ENCODE measurements at places on chromosomes 16 and 17. TPM values are rescaled to one million over a fixed set of nuclear protein-coding genes. Genes with fewer than 3 reads are reported as not detected.

GRCh38 chr17:58965221-58965620 lies 141.5 kb downstream of the TRIM37 start:
- DNase-seq = no peak
- H3K4me3 ChIP-seq = no peak overlapping the region
- peaks cover 3% of the 10 kb centered on the region for H3K4me1 ChIP-seq
- H3K36me3 ChIP-seq = no peaks in the 10 kb centered on the region
- H3K27ac ChIP-seq = no peak overlapping the region
- no peaks in the 10 kb centered on the region for H3K27me3 ChIP-seq

DNA sequence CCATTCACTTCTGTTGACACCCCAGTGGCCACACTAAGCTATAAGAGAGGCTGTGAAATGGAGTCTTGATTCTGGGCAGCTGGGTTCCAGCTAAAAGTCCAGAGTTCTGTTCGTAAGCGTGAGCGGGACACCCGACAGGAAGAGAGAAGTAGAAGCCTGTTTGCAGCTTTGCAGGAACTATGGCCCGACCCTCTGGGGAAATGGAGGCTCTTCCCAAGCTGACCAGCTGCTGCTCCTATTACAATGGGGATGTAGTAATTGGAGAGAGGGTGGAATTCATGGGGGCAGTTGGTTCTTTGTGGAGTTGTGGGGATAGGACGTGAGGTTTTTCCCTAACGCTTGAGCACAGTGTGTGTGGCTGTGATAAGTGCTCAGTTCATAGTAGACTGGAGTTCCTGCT lies 28.4 kb downstream of the UBALD1 start:
- H3K4me3 ChIP-seq = no peak overlapping the region
- no peaks in the 10 kb centered on the region for H3K36me3 ChIP-seq
- no peak for DNase-seq
- no peaks in the 10 kb centered on the region for H3K27me3 ChIP-seq

DNA sequence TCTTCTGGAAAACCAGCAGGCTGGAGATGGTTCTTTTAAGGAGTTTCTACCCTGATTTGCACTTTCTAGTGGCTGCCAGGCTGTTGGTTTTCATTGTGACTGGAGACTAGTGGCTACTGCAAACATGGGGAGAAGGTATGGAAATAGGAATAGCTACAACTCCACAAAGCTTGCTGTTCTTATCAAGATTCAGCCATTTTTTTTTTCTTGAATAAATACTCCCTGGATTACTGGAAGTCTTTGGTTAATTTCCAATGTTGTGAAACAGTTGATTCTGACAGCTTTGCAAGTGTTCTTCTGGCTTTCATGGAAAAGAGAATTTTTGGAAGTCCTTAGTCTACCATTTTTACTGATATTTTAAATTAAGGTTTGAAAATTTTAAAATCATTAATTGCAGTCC lies 277.7 kb downstream of the HS3ST3A1 start:
- DNase-seq = no peak
- H3K36me3 ChIP-seq = no peaks in the 10 kb centered on the region
- H3K4me3 ChIP-seq = no peak overlapping the region

DNA sequence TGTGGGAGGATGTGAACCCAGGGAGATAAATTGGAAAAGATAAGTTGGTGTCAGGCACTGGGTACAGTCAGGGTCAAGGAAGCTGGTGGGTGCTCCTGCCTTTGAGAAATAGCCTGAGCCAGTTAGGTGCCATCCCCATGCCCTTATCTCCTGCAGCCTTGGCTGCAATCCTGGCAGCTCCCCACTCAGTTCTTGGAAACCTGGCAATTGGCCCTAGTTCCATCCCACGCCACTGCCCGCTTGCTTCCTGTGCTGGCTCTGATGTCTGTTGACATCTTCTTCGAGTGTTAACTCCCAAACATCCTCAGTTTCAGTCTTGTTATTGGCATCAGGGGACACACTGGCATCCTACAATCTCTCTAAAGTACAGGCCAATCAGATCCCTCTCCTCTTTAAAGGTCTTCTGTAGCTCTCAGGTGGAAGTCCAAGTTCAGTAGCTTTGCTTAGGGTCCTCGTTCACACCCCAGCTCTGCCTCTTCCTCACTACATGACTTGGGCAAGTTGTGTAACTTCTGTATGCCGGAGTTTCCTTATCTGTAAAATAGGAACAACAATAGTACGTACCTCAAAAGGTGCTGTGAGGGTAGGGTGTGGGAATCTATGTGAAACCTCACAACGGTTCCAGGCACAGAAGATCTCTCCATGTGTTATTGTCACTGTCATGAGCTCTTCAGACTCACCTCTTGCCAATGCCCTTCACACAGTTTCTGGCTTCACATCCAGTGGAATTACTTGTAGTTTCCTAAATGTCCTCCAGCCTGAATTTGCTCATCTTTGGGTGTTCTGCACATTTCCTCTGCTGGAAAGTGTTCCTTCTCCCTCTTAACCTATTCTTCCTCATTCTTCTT lies 13.5 kb upstream of the PRKAR1A start:
- no peak overlapping the region for H3K4me3 ChIP-seq
- no peak for DNase-seq
- no peaks in the 10 kb centered on the region for H3K36me3 ChIP-seq
- no peak overlapping the region for H3K27ac ChIP-seq
- peaks cover 6% of the 10 kb centered on the region for H3K4me1 ChIP-seq

ALOXE3 gene
- 3.5 TPM for total RNA-seq

CDRT15L2 gene
- total RNA-seq = not detected
